Activated CD4-positive, CD25-positive, alpha-beta regulatory T cell treated with anti-CD3 and anti-CD28 coated beads, Interleukin-2, amount 50 U/mL, for 72 hours (primary cell): ENCODE measurements at places on chromosomes 16 and 17.

- DNase-seq: peak; percentile 67
These were observed at the start of gene NHLRC4 for GRCh38 chr16:566475-567372. Gene NHLRC4, plus strand, starts transcription at chr16:567005. Its CDS starts 1,043 bp downstream, at chr16:568048.

- no peak for DNase-seq
These were observed 1.3 kb downstream of the SMPD3 start for GRCh38 chr16:68446681-68447652.

GRCh38 chr16:52634104-52634503, 87.2 kb upstream of the TOX3 start:
- no peak for DNase-seq

- no peak for DNase-seq
These were observed 39.6 kb upstream of the RCVRN start for GRCh38 chr17:9944704-9945103.

DNA sequence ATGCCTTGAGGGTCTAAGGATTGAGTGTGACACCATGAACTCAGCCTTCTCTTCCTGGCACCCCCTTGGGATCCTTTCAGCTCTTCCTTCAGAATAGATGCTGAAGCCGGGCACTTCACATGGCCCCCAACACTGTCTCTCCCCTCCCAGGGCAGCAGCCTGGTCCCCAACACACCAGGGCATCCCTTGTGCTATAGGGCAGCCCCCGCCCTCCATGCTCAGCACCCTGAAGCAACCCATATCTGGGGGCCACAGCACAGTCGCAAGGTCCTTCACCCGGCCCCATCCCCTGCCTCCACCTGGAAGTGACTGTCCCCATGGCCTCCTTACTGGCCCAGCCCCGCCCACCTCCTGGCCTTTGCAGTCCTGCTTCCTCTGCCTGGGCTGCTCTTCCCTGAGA, 143.1 kb downstream of the C16orf95 start:
- no peak for DNase-seq

DNA sequence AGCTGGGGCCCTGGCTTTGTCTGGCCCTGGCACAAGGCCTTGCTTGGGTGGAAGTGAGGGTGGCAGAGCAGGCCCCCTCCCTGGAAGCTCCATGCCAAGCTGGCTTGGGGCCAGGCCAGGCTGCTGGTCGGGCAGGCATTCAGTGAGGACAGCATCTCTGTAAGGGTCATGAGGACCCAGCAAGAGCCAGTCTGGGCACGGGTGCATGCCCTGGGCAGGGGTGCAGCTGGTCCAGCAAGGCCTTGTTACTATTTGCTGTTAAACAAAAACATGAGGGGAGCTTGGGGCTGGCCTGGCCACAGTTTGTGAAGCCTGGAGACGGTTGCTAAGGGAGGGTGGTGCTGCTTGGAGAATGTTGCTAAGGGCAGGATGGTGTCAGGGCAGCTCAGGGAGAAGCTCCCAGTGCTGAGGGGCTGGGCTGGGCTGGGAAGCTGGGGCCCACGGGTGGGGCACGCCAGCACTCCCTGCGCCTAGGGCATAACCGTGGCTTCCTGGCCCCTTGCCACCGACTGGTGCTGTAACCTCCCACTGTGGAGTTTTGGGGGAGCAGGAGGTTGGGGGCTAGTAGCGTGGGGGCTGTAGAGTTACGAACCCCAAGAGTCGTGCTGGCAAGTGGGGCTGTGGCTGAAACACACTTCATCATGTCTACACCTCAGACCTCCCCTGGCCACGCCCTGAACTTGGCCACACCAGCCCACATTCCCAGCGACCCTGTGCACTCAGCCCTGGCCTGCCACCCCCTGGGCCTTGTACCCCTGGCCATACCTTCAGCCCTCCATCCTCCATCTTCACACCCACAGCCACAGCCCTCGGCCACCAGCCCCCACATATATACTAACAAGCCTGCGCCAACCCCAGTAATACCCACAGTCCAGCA, 1.6 kb downstream of the TPPP3 start:
- peak; percentile 29 for DNase-seq

- no peak for DNase-seq
These were observed 24.9 kb upstream of the DBNDD1 start for GRCh38 chr16:90044111-90044551.

DNA sequence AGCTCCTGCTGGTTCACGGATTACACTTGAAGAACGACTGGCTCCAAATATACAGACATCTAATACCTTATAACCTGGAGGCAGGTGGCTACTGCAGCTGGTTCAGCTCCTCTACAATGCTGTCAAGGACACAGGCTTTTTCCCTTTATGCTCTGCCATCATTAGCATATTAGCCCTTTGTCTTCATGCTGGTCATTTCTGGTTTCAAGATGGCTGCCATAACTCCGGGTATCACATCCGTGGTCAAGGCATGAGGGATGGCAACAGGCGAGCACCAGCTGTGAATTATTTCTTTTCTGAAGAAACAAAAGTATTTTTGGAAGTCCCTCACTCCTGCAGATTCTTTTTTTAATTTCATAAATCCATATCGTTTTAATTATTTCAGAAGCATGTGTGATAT, 124.3 kb upstream of the MED13 start:
- DNase-seq: no peak

DNA sequence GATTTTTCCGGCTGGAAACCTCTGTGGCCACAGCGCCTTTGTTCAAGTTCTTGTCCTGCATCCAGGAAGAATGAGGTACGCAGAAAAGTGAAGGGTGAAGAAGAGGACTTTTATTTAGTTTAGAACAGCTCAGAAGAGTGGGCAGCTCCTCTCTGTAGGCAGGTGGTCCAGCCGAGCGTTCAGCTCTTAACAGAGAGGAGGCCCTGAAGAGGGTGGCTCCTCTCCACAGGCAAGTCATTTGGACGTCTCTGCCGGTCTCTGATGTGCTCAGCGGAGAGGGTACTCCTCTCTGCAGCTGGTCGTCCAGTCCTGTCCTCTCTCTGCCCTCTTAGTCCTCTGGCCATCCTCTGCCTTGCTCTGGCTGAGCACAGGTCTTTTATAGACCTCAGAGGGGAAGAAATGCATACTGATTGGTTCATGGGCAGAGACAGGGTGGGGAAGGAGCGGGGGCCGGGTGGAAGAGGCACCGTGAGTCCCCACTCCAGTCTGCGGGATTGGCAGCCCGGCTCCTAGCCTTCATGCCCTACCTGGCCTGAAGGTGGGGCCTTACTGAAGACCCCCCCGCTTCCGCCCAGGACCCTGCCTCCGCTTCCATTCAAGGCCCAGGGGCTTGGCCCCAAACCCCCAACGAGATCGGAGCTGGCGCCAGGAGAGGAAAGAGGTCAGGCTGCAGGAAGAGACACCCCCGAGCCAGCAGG, 70.0 kb upstream of the NKD1 start:
- DNase-seq: peak; percentile 21

DNA sequence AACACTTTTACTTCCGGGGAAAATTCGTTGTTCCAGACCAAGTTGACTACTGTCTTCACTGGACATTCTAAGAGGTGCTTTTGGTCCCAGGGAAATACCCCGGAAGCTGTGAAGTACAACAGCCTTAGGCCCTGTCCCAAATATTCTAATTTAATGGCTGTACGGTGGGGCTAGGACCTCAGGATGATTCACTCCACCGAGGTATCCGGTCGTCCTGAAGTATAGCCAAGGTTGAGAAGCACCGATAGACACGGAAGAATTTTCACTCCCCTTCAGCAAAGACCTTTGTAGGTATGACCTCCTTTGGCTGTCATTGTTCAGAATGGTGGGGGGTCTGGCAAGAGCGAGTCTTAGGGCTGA, 34.9 kb upstream of the ARL4D start:
- no peak for DNase-seq

GRCh38 chr16:82888591-82889001, 261.8 kb downstream of the CDH13 start:
- DNase-seq: no peak

GRCh38 chr17:65301184-65301583, 164.0 kb downstream of the RGS9 start:
- no peak for DNase-seq

DNA sequence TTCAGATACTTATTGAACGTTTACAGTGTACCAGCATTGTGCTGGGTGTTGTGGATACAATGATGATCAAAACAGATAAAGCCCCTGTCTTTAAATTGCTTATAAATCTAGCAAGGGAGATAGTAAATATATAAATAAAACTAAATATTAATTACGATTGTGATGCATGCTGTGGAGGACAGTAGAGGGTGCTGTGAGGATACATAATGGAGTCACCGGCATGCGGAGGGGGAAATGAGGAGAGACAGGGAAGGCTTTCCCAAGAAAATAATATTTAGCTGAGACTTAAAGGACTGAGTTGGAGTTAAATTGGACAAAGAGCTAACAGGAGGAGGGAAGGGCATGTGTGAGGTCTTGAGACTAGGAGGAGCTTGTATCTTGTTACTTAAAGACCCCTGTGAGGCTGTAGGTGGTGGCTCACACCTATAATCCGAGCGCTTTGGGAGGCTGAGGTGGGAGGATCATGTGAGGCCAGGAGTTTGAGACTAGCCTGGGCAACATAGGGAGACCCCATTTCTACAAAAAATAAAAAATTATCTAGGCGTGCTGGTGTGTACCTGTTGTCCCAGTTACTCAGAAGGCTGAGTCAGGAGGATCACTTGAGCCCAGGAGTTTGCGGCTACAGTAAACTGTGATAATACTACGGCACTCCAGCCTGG, 2.4 kb downstream of the DHRS7B start:
- no peak for DNase-seq

DNA sequence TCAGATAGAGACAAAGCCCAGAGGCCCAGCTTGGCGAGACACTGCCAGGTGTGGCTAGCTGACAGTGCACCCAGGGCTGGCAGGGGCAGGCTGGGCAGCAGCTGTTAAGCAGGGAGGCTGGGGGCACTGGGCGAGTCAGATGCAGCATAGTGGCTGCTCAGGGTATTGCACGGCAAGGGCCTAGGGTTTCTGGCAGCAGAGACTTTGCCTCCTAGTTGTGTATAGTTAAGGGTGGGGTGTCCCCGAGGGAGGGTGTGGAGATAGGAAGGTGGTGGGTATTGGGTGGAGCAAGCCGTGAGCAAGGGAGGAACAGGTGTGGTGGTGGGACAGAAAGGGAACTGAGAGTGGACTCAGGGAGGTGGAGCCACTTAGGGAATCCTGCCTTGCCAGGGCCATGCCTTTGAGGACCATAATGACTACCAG, 66.0 kb downstream of the SMPD3 start:
- no peak for DNase-seq

- DNase-seq: no peak
These were observed 11.0 kb downstream of the DCAKD start for GRCh38 chr17:45040459-45040858.

DNA sequence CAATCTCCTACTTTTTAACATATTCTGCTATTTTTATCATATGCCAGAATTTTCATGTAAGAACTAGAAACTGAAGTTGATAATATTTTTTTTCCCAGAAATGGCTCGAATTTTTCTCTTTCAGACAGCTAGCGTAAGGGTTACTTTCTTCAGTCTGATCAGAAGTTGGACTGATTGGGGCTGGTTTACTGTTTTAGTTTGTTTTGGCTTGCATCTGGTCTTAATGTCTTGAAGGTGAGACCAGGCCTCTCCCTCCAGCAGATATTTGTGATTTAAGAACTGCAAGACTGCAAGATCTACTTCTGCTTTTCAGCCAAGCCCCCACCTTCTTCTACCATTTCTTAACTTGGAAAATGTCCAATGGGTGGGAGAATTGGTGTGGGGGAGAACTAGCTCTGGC, 266.4 kb downstream of the HAPSTR1 start:
- no peak for DNase-seq

DNA sequence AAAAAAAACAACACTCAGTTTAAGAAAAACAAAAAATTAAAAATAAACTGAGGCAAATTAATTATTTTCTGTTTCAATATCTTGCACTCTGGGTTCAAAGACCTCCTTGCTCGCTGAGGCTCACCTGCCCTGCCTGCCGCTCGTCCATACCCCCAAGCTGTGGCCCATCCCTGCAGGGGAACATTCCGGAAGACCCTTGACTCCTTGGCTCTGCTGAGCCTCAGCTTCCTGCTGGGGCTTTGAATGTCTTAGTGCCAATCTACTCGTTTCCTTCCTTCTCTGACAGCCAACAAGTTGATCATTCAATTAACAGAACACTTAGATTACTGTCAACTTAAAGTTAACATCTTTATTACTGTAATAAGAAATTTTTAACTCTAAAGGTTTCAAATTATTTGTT, 24.3 kb downstream of the G6PC1 start:
- no peak for DNase-seq

DNA sequence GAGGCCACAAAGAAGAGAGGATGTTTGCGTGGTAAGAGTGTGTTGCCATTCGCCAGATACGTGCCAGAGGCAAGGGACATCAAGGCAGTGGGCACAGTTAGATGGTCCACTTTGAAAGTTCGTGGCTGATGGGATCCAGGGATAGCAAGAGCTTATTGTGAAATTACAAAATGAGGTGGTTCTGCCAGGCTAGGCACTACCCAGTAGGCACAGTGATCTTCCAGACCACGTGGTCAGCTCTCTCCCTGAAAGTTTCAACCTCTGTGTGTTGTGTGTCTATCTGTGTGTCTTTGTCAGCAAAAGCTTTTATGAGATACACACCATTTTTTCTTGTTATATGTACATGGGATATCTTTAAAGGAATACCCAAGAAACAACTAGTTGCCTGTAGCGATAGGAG, 9.5 kb downstream of the SGF29 start:
- DNase-seq: no peak

- DNase-seq: no peak
These were observed 947 bp downstream of the DDX42 start for GRCh38 chr17:63774969-63775265.

DNA sequence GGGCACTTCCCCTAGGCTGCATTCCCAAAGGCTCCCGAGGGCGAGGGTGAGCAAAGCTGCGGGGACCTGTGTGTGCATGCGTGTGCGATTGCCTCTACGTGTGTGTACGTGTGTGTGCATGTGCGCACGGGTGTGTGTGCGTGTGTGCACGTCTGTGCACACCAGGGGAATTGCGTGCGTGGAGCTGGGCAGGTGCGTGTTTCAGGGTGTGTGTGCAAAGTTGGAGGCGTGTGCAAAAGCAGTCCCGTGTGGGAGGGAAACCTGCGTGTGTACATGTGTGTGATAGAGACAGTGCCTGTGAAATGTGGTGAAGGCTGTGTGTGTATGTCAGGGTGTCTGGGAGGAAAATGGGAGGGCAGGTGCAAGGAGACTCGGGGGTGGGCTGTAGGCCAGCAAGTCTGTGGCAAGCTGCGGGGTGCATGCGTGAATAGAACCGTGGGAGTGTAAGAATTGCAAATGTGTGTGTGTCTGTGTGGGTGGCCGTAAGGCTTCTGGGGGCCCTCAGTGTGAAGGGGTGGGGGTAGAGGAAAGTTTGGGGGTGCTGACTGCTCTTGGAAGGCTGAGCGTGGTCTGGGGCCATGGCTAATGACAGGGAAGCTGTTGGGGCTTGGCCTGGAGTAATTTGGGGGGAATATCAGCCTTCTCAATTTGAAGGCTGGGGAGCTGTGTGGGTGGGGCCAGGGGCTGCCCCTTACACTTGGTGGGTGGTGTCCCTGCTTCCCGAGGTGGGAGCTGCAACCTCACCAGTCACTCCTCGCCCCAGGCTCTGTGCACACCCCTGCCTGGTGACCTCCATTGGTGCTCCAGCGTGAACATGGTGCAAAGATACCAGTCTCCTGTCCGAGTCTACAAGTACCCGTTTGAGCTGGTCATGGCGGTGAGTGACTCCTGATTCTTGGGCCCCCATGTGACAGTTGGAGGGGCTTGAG, 644 bp downstream of the SEC14L5 start:
- DNase-seq: no peak
